NCI-H1436 treated with DMSO at 0.1 percent for 48 hours (cell line): ENCODE measurements at places on chromosomes 1 and 21.
A peak's percentile ranks its signal among the peaks of the same experiment; 100 is the strongest.

- no peak for DNase-seq
Measured at GRCh38 chr1:227764019-227764391, 28.8 kb downstream of the SNAP47 start.

DNA sequence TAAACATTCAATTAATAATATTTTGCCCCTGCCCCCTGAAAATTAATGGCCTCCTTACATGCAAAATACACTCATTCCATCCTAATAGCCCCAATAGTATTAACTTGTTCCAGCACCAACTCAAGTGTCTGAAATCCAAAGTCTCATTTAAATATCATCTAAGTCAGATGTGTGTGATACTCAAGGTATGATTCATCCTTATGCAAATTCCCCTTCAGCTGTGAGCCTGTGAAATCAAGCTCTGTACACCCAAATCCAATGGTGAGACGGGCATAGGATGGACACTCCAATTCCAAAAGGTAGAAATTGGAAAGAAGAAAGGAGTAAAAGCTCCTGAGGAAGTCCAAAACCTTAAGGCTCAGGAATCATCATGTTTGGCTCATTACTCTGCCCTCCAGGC, 83.5 kb downstream of the HHAT start:
- no peak for DNase-seq

GRCh38 chr1:204139088-204139487, 12.8 kb downstream of the ETNK2 start:
- DNase-seq: no peak

DNA sequence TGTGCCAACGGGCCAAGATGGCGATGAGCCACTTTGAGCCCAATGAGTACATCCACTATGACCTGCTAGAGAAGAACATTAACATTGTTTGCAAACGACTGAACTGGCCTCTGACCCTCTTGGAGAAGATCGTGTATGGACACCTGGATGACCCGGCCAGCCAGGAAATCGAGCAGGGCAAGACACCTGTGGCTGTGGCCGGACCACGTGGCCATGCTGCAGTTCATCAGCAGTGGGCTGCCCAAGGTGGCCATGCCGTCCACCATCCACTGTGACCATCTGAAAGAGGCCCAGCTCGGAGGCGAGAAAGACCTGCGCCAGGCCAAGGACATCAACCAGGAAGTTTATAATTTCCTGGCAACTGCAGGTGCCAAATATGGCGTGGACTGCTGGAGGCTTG, 32.2 kb upstream of the GPR137B start:
- no peak for DNase-seq

DNA sequence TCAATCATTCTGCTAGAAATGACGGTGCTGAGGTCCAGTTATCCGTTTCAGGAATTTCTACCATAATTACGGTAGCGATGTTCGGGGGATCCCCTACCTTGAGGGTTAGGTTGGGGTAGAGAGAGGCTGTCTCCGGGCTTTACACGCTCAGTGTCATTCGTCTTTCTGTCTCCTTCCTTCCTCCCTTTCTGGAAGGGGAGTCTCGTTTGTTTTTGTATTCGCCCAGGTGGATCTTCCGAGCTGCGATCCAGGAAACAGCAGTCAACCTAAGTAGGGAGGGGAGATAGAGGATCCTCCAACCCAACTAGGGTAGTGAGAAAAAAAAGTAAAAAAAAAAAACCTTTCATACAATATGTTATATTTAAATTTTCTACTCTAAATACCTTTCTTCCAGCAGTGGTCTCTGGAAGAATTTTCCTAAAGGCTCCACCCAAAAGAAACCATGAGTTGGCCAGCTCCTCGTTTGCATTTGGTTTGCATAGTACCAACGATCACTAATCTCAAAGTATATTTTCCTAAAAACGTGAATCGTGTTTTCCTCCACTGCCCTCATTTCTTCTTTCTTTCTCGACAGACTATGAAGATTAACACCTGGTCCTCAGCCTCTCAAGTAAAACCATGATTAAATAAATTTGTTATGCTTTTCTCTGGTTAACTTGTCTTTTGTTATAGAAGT, 611 bp upstream of the PIK3C2B start:
- DNase-seq: no peak

DNA sequence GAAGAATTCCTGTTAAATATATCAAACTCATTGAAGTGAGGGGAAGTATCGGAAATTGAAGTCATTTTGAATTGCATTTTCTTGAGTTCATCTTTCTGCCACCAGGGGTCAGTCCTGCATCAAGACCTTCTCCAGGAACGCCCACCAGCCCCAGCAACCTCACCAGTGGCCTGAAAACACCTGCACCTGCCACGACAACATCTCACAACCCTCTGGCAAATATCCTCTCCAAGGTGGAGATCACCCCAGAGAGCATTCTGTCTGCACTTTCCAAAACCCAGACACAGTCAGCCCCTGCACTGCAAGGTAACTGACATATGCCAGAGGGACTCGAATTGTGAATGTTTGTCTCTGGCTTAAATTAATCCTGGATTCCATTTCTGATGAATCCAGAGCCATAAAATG, 22.8 kb upstream of the TARS2 start:
- peak; percentile 26 for DNase-seq
